NB4 (cell line): ENCODE measurements at places on chromosomes 1 and 21.
A peak's percentile ranks its signal among the peaks of the same experiment; 100 is the strongest.

- DNase-seq, result peak; percentile 42
These were observed 20.4 kb downstream of the SLC16A1 start for GRCh38 chr1:112935461-112936111.

GRCh38 chr21:20971296-20971921 lies 26.8 kb upstream of the NCAM2 start:
- DNase-seq, result peak; percentile 61

GRCh38 chr1:235004840-235005391 lies 123.7 kb downstream of the TOMM20 start:
- DNase-seq, result no peak

GRCh38 chr1:75727571-75727970 lies 3.1 kb downstream of the ACADM start:
- no peak for DNase-seq

DNA sequence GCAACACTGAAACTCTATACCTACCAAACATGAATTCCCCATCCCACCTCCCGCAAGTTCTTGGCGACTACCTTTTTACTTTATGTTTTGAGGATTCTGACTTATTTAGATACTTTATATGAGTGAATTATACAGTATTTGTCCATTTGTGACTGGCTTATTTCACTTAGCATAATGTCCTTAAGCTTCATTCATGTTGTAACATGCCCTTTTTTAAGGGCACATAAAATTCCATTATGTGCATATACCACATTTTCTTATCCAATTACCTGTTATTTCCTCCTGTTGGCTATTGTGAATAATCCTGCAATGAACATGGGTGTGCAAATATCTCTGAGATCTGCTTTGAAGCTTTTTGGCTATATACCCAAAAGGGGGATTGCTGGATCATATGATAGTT lies 22.0 kb upstream of the CHIT1 start:
- no peak for DNase-seq

DNA sequence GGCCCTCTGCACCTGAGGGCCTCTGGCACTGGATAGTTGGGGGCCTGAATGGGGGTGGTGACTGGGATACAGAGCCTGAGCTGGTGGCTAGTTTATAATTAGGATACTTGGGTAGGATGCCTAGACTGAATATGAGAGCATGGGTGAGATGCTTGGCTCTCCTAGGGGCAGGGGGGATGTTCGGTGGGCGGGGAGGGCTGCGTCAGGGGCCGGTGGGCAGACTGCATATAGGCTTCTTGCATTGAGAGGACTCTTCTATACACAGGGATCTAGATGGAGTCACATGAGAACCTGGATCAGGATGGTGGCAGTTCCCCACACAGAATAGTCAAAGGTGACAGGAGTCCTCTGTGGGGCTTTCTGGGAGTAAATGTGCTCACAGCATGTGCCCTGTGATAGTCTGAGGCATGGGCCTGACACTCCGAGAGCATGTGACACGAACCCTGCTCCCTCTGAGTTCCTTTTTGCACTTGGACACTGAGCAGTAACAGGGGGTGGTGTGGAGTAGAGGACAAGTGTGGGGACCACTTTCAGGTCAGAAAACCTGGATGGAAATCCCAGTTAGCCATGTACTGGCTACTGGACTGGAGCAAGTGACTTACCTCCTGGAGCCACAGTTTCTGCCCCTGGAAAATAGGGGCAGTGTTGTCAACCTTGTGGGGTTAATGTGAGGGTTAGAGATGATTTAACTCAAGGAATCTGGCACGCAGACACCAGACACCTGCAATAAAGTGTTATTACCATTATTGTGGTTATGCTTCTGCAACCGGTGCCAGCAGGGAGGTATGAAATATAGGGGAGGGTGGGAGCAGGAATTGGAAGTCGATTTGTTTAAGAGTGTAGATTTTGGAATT lies 2.2 kb downstream of the MAP7D1 start:
- no peak for DNase-seq

GRCh38 chr1:206742719-206743383 lies 27.7 kb upstream of the IL19 start:
- DNase-seq, result no peak

DNA sequence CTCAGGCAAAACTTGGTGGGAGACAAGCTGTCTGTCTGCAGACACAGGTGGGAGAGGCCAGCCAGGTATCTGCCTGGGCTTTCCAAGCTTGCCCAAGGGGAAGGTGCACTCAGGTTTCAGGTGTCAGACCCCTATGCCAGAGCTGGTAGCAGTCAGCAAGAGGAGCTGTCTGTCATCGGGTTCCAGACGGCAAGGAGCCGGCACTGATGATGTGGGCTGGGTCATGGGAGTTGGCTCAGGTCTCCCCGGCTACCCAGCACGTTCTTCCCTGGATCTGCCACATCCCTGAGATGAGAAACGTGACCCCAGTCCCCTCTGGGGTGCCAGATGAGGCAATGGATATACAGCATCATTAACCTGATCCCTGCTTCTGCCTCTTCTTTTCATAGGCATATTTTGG lies 23.0 kb downstream of the TMCC2 start:
- DNase-seq, result no peak

DNA sequence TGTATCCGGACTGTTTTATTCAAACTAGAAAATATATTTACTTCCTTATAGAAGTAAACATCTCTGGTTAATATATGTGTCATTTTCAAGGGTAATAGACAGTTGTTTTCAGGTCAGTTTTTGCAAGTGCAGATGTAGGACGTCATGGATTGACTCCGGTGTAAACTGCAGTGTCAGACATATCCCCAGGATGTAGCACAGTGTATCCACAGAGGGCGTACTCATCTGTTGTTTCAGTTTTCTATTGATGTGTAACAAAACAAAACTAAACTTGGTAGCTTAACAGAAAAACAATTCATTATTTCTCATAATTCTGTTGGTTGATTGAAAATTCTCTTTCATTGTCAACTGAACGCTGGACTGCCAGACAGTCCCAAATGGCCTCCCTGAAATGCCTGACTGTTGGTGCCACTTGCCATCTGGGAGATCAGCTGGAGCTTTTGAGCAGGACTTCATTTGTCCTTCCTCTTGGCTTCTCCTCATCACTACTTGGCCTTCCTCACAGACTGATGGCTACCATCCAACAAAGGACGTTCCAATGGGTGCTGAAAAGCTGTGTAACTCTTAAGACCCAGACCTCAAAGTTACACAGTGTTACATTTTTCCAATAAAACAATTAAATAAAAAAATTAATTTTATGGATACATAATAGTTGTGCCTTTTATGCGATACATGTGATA lies 181.6 kb downstream of the NCAM2 start:
- no peak for DNase-seq

DNA sequence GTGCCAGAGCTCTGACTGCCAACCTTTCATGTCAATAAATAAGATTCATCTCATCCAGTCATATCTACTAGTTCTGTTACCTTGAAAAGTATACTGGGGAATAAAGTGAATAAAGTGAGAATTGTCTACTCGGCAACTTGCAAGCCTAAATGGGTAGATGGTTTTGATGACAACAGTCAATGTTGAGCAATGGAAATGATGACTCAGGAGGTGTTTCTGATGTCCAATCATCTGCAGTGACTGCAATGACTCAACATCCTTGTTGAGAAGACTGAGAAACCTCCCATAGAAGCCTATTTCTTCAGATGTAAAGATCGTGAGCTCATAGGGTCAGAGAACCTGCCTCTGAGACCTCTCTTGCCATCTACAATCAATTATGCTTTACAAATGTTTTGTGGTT lies 276.4 kb downstream of the SPATA17 start:
- DNase-seq, result peak; percentile 79

- DNase-seq, result no peak
These were observed 437.6 kb downstream of the PTPRU start for GRCh38 chr1:29673669-29674626.

DNA sequence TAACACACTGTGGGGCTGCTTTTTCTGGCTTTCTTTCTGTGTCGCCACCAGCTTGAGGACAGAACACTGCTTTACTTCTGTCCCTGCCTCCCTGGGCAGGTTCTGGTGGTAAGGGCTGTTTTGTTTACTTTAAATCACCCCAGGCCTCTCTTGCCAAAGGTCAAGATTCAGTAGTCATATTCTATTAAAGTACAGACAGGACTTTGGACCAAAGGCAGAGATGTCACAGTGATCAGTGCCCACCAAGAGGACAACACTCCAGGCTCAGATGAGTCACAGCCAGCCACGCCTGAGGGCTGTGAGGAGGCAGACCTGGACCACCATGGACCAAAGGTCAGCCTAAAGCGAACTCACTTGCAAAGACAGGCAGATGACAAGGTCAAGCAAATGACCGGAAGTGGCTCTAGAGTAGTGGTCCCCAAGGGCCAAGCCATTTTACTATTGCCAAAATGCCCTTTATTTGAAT lies 200.0 kb downstream of the RHOU start:
- no peak for DNase-seq

GRCh38 chr1:199700551-199700950 lies 327.0 kb upstream of the NR5A2 start:
- DNase-seq, result no peak

DNA sequence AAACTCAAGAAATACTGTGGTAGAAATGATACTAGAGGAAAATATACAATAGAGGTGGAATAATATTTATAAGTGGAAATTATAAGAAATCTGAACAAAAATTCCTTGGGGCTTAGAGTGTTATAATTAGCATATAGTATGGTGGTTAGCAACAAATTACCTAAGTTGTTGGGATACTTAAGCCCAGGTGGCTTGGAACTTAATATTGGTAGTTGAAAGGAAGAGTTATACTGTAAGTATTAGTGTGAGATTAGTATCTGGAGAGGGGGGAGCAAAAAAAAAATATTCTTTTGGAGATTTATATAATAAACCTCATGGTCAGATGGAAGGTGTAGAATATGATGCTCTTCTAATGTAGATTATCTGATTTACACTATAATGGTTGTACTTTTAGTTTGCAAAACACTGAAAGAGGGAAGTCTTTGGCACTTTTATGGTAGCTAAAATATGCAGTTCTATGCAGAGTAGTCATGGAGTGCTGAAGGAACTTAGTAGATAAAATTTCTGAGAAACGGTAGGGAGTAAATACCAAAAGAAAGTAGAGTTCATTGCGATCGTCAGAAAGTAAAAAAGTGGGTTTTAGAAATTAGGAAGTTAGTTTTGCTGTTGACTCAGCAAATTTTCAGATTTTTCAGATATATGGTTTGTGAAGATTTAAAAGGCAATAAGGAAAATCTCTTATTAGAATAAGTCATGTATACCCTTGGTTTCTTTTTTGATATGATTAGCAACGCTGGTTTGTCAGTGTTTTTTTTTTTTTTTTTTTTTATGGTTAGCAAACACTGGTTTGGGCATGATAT lies 45.7 kb downstream of the MTF2 start:
- DNase-seq, result no peak

GRCh38 chr21:44596068-44596725 lies 3.9 kb upstream of the KRTAP10-6 start:
- no peak for DNase-seq

- no peak for DNase-seq
These were observed 136.8 kb downstream of the OLFM3 start for GRCh38 chr1:101859941-101860340.

DNA sequence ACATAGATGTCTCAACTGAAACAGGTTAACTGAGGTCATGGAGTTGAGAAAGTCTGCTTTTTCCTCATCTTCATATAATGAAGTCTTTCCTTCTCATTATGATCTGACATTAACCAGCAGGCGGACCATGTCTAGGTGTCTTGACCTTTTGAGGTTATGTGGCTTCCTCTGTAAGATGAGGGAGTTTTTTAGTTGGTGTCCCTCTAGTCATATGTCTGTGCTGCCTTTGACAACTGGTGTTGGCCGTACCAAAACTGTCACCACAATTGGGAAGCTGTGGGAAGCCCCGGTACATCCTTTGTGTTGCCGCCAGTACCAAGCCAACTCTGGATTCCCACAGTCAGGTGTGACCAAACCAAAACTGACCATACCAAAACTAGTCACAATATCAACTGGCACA lies 105.1 kb downstream of the PBX1 start:
- peak; percentile 65 for DNase-seq

- no peak for DNase-seq
These were observed 19.5 kb downstream of the IFFO2 start for GRCh38 chr1:18936814-18937481.

- peak; percentile 52 for DNase-seq
These were observed 27.0 kb upstream of the ZFP69B start for GRCh38 chr1:40423264-40423642.

DNA sequence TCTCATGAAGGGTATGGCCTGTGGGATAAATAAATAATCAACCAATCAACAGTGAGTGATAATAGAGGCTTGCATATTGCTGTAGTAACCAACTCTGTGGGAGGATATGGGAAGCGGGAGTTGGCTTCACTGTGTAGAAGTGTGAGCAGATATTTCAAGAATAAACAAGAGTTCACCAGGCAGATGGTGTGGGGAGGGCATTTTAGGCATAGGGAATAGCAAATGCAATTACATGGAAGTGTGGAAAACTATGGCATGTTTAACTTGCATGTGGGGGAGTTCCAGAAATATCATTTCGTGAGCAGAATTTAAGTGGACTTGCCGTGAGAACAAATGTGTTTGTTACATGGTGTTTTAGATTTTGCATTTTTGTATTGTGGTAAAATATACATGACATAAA lies 95.2 kb downstream of the SPATA46 start:
- no peak for DNase-seq

GRCh38 chr1:16294219-16295212 lies 57.5 kb upstream of the CPLANE2 start:
- DNase-seq, result no peak

GRCh38 chr1:206075786-206076755 lies 23.1 kb downstream of the RHEX start:
- no peak for DNase-seq

DNA sequence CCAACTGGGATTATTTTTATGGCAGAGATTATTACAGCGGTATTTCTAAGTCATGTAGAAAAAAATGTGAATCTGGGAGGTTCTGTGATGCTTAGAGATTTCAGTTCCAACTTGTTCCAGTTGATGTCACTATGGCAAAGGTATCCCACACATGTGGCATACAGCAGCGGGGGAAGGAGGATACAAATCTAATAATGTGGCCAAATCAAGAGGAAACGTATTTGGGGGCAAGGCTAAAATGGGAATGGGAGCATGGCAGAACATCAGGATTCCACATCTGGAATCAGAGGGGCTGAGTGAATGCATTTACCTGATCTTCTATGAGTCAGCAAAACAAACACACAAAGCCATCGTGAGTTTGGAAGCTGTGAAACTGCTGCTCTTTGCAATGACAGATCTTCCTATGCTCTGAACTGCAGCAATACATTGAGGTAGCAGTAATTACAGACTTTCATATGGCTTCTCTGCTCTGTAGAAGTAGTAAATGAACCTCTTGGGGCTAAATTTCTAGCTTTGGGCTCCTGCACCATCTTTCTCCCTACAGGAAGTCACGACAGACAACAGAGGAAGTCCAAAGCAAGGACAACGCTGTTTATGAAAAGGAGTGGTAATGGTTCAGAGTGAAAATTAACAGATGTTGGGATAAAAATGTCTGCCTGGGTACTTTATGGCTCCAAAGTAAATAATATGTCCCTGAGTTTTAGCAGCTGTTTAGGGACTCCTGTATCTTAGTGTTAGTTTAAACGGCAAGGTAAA lies 55.5 kb downstream of the GABPA start:
- DNase-seq, result peak; percentile 40

DNA sequence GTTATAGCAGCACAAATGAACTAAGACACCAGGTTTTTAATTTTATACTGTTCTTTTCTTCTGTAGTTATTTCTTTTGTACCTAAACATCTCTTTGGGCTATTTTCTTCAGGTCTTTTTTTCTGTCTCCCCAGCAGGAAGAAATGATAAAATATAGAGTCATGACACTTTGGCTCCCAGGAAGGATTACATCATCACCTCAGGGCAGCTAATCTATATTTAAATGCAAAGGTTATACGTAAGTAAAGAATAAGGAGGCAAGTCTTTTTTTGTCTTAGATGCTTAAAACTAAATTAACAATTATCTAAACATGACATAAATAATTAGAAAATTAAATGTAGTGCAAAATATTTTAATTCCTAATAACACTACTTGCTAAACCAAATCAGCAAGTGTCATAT lies 57.0 kb downstream of the WARS2 start:
- DNase-seq, result peak; percentile 6
